PC-3 (cell line): ENCODE measurements at places on chromosomes 7 and 10.

DNA sequence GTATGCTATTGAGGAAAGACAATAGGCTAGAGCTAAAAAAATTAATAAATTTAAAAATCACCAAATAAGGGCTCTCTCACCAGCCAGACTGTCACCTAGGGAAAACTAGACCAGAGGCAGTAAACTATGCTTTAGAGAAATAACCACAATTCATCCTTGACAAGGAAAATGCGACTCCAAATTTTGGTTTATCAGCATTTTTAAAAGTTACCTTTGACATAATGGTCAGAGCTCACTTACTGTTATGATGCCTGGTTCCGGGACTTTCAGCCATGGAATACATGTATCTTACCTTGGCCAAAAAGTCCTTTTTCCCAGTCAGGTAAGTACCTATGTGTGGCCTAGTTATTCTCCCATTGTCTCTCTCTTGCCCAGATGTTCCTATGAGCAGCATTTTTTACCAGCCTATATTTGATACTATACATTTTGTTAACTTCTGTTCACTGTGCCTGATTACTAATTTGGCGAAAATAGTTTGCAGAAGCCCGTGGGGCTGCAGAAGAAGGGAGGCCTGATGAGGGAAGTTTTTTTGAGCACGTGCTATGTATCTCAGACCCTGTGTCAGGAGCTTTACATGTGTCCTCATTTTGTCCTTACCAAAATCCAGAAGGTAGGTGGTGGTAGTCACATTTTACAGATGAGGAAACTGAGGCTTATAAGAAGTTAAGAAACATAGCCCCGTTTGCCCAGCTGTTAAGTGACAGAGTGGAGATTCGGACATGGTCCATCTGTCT is 149.7 kb downstream of the CELF2 start:
- no peak for DNase-seq

DNA sequence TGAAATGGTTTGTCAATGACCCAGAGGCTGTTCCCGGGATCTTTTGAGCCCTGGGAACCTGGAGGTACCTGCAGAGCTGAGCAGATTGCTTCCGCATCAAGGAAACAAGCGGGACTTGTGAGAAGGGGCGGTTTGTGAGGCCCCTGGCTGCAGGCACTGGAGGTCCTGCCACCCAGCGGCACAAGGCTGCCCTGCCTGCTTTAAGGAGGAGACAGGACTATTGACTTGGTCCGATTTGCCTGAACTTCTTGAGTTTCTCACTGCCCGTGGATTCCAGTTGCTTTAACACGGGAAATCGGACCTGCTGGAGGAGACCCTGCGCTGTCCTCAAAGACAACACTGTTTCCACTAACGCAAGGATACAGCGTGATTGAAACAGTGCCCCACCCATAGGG is 130.1 kb downstream of the DNAJB6 start:
- DNase-seq: no peak

GRCh38 chr7:2237109-2237602 is 4.4 kb upstream of the MAD1L1 start:
- DNase-seq: no peak

DNA sequence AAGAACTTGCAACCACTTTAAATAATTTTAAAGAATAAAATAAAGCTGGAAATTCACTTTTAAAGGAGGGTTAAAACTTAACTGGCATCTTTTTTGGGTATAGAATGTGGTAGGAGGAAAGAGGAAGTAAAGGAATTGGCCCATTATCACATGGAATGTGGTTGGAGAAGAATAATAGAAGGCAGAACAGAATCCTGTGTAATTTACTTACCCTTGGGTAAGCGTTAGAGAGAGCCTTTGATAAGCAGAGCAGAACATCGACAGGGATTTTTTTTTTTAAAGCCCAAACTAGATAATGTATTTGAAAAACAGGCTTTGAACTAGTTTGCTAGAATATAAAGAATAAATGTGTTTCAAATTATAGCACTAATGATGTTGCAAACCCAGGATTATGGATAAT is 199.8 kb upstream of the KIAA1217 start:
- DNase-seq: no peak

GRCh38 chr10:60434418-60435046 is 44.9 kb upstream of the ANK3 start:
- peak; percentile 92 for DNase-seq

GRCh38 chr7:157978766-157979165 is 608.9 kb downstream of the PTPRN2 start:
- DNase-seq: no peak

- DNase-seq: no peak
Observed at GRCh38 chr10:4698075-4698474, 127.9 kb upstream of the AKR1E2 start.

DNA sequence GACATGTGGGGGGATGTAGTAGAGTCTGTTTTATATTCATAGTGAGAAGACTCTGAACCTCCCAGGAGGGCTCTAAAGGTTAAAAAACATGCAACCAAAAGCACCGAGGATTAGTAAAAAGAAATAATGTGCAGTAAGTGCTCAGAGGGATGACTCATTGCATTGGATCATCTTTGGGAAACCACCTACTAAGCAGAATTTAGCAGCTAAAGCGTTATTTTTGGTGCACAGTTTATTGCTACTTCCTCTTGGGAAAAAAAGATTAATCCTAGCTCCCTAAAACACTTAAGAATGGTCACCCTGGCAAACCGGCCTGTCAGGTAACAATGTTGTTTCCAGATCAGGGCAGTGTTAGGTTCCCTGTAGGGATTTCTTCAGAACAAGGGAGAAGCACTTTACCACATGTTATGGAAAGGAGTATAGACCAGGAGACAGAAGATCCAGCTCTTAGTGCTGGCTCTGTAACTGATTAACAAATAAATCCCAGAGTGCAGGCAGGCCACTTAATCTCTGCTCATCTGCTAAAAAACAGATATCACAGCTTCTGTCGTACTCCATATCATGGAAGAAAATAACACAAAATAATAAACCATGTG is 44.8 kb upstream of the FAM133B start:
- DNase-seq: peak; percentile 70

GRCh38 chr7:110987127-110987693 is 103.7 kb upstream of the LRRN3 start:
- DNase-seq: no peak

- DNase-seq: no peak
Observed at GRCh38 chr7:25578991-25579777, 350.9 kb upstream of the NPVF start.

DNA sequence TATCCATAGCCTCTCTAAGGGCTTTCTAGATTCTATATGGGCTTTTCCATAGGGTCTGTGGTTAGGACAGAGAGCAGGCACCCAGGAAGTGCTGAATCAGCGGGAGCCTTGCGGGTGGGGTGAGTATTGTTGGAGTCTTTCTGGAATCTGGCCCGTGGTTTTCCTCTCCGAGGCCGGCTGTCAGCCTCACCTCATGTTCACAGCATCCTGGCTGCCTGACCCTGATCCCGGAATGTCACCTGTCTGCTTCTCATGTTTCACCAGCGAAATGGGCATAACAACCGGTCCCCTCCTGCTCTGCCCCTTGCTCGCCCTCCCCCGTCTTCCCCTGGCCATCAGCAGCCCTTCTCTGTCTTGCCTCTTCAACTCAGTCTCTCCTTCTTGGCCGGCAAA is 36.5 kb downstream of the DDIT4 start:
- DNase-seq: peak; percentile 73

GRCh38 chr10:129881641-129882040 is 82.4 kb downstream of the EBF3 start:
- DNase-seq: no peak

DNA sequence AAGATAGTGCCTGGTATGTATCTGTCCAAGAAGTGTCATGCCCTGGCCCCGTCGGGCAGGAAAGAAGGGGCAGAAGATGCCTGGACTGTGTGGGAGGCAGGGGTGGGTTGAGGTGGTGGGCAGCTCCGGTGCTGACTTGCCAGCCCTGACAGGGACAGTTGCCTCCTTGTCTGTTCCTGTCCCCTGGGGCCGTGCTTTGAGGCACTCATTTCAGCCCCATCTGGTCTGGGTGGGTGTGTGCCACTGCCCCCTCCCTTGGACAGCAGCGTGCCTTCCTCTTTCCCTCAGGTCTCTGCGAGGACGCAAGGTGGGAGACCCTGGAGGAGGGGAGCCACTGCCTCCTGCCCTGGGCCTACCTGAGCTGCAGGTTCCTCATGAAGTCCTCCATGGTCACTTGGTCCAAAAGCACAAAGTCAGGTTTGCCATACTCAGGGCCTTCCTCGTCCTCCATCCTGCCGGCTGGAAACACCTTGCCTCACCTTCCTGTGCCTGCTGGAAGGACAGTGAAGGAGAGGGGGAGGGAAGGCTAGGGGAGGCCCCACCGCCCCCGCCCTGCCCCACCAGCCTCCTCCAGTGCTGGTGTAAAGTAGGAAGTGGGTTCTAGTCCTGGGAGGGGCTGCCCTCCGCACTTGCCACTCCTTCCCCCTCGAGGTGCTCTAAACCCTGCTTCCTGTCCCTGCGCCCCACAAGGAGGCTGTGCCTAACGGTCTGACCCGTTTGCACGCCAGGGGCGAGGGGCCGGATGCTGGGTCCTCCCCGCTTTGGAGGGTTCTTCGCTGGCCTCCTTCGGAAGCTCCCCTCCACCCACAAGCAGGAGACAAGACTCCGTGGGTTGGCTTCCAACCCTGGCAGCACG is at the start of gene MYO1G:
Gene MYO1G (minus strand): TSS at position 505 of the 856 bp plus-strand sequence. CDS start 54 bp downstream, at position 451.
- no peak for DNase-seq

DNA sequence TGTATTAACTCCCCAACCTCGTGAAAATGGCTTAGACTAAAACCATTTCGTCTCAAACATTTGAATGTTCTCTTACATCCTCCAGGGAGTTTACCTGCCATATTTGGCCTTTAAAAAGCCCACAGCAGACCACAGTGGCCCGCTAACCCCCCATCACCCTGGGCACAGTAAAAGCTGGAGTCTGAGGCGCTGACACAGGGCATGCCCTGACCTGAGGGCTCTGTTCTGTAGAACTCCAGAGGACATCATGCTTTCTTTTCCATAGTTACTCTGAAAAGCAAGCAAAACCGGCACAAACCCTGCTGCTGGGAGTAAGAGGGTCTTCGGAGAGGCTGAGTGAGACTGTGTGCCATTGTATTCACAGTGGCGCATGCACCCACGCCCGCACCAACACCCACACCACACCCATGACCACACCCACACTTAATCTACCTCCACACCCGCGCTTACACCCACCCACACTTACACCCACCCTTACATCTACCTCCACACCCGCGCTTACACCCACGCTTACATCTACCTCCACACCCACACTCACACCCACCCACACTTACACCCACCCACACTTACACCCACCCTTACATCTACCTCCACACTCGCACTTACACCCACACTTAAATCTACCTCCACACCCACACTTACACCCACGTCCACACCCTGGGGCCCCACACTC is 32.1 kb downstream of the LRRC27 start:
- peak; percentile 28 for DNase-seq

DNA sequence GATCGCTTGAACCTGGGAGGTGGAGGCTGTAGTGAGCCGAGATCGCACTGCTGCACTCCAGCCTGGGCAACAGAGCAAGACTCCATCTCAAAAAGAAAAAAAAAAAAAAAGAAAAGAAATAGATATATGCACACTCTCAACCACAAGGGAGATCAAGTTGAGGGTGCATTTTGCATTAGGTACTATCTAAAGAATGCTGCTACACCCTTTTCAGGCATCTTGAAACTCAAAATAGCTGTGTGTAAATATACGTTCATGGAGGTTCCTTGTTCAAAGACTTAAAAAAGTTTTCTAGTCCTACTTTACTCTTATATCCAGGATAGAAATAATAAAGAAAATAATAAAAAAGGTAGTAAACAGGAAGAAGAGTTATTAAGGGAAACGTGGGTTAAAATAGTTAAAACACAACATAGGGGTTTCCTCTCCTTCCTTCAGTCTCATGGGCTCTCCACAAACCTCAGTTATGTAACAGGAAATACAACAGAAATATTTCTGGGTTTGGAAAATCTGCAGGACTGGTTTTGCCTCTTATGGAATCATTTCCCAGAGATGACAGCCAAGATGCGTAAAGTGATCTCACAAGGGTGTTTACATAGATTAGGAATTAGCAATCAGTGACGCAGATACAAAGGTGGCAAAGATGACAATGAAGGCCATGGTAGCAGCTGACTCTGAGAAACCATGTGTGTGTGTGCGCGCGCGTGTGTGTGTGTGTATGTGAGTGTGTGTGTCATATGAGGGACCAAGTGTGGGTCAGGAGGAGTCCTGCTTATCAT is 15.1 kb downstream of the STEAP4 start:
- peak; percentile 86 for DNase-seq

GRCh38 chr10:74337330-74338016 is 186.5 kb downstream of the ADK start:
- DNase-seq: peak; percentile 56

DNA sequence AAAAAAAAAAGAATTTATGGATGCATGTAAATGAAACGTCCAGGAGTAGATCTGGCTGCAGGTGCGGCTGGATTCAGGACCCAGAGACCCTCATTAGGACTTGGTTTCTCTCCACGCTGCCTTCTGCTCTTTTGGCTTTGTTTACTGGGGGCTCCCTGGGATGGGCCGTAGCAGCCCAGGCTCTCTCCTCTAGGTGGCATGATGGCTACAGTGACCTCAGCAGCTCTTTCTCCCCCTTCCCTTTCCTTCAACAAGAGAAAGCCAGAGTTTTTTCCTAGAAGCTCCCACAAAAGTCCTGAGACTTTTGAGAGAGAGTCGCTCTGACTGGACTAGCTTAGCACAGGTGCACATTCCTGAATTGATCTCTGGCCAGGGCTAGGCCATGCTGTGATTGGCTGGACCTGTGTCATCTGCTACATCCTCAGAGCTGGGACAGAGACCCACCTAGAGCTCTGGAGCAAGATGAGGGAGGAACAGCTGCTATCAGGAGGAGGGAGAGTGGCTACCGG is 67.8 kb upstream of the PDCD4 start:
- DNase-seq: peak; percentile 48

GRCh38 chr7:132319481-132319880 is 256.8 kb downstream of the PLXNA4 start:
- DNase-seq: no peak

GRCh38 chr10:80075781-80076180 is 2.7 kb upstream of the TMEM254 start:
- peak; percentile 88 for DNase-seq

- DNase-seq: no peak
Observed at GRCh38 chr7:26071622-26072456, 80.2 kb upstream of the NFE2L3 start.

DNA sequence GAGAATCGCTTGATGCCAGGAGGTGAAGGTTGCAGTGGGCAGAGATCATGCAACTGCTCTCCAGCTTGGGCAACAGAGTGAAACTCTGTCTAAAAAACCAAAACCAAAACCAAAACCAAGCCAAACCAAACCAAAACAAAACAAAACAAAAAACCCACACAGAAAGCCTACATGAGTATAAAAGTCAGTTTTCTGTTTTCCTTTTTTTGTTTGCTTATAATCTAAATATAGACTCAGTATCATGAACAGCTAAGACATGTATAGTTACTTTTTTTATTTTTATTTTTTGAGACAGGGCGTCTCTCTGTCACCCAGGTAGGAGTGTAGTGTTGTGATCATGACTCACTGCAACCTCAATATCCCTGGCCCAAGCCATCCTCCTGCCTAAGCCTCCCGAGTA is 16.8 kb upstream of the MTPN start:
- DNase-seq: no peak

GRCh38 chr7:95669513-95669912 is 73.2 kb upstream of the PDK4 start:
- DNase-seq: no peak
